ENCODE measurements at places on chromosomes 7 and 10.

- DNase-seq, result no peak
Measured at GRCh38 chr10:124529661-124530214, 68.1 kb downstream of the LHPP start.

- no peak for DNase-seq
Measured at GRCh38 chr10:131577786-131578471, 266.4 kb upstream of the TCERG1L start.

- DNase-seq, result no peak
Measured at GRCh38 chr7:8131694-8132605, 130.0 kb downstream of the ICA1 start.

GRCh38 chr7:24966802-24967201 is 13.2 kb downstream of the OSBPL3 start:
- no peak for DNase-seq

DNA sequence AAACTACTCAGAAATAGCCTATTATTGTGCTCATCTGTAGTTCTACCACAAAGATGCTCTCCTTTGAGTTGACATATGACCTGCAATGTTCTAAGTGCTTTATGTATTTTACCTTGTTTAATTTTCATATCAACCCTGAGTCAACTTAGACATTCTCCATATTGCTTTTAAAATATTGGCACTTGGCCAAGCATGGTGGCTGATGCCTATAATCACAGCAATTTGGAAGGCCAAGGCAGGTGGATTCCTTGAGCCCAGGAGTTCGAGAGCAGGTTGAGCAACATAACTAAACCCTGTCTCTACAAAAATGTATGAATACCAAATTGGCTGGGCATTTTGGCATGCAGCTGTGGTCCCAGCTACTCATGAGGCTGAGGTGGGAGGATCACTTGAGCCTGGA is 50.6 kb downstream of the PRKG1 start:
- no peak for DNase-seq

GRCh38 chr10:62037166-62037831 is 135.8 kb downstream of the ARID5B start:
- DNase-seq, result no peak

DNA sequence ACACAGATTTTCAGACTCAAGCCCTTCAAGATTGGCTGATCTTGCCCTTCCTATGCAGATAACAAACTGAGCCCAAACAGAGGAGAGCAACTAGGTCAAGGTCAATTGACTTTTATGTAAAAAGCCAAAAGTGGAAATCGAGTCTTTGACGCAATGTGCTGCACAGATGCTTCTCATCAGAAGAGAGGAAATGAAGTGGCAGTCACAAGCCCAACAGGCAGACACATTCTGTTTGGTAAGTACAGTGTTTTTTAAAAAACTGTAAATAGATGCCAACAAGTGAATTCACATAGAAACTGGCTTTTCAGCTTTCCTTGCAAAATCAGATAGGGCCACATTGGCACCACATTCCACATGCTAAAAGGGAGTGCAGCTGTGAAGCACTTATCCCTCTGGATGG is 606.6 kb downstream of the KCNMA1 start:
- DNase-seq, result no peak

- DNase-seq, result peak; percentile 73
Measured at GRCh38 chr10:75209921-75210281, 695 bp upstream of the VDAC2 start.

GRCh38 chr7:15603124-15603523 is 41.3 kb upstream of the AGMO start:
- DNase-seq, result no peak

DNA sequence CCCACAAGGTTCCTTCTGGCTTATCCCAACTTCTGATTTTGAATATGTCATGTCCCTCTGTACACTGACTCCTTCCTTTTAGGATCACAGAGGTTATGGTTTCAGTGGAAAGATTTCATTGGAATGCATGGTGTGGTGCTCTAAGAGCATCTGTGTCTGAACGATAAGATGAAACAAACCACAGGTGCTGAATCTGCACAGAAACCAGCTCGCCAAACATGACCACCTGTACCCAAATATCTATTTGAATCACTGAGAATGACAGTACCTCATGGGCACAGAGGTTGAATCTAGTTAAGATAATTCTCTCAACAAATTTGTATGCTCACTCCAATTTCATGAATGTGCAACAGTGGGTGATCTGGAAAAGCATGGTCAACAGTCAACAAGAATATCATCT is 105.3 kb downstream of the DGKI start:
- DNase-seq, result no peak

- DNase-seq, result no peak
Measured at GRCh38 chr7:916291-916941, 38.1 kb downstream of the ADAP1 start.

DNA sequence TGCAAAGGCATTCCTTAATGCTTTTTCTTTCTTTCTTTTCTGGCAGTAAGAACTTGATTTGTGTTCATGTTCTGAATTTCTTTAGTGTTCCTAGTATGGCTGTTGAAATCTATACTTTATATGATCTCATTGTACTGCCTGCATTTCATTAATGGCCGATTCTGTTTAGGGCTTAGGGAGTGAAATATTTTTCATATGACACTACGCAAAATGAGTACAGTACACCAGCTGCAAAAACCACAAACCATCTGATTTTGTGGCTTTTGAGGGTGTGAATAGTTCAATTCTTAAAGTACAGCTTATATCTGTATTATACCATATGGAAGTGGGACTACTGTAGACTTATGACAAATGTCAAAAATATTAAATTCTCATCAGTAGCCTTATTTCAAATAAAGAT is 69.1 kb upstream of the FOXP2 start:
- DNase-seq, result no peak

DNA sequence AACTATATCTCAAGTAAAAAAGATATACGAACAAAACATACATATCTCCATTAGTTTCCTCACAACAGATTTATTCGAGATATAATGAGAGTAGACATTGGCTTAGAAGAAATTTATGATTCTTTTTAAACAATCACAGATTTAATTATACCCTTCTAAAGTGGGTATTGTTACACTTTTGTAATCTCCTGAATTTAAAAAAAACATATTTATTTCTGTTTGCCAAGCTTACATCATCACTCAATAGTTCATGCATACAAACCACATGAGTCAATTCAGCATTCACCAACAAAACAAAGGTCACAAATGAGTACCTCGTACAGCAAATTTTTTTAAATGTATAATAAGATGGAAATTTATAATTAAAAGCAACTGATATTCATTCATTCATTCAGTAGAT is 17.6 kb downstream of the LRRN3 start:
- no peak for DNase-seq

DNA sequence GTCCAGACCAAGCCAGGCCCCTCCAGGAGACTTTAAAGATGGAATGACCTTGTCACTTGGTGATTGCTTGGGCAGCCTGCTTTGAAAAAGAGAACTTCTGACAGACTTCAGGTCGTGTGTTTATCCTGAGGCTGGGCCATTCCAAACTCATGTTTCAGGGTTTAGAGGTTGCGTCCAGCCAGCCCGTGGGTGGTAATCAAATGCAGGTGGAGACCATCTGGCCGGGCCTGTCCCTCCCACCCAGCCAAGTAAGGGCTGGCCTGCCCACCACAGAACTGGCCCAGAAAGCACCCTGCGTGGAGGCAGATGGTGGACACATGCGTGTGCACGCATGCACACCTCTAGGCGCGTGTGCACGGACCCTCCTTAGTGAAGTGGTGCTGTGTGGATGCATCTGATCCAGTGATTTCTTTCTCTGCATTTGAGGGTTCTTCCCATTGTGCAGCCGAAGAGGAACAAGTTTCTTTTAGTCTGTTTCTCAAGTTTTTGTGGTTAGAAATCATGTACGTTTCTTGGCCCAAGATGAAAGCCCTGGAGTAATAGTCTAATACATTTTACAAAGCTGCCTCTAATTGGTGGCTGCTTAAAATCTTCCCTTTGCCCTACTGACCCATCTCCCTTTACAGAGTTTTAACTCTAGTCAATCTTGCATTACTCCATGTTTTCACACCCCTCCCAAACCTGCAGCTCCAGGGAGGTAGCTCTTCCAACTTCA is 43.0 kb downstream of the SUFU start:
- DNase-seq, result no peak

DNA sequence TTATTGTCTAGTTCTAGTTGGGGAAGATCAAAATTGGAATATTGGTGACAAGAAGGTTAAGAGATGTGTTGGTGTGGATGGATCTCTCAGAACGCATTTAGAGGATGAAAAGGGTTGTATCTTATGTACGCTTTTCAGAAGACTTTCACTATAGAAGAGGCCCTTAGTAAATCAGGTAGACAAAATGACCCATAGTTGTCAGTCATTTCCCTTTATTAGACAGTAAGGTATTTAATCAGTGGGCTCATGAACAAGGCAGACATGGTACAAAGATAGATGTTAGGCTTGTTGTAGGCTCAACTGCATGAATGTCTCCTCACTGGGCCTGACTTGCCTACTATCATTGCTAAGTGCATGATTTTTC is 359.2 kb downstream of the PHF14 start:
- no peak for DNase-seq

- DNase-seq, result no peak
Measured at GRCh38 chr10:6990891-6991290, 410.8 kb upstream of the PRKCQ start.

DNA sequence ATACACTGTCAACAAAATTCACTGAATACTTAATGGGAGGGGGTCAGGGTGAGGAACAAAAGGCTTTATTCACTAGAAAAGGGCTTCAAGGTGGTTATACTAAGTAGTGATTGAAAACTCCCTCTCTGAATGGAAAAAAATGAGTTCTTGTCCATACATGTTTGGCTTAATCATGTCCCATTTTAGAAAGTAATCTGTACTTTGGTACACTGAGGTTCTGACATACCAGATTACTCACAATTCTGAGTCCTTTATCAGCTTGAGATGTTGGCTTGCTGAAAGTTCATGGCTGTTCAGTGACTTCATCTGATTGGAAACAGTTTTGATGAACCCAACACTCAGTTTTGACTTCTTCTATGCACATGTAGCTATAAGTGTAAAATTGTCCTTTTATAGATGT is 12.8 kb upstream of the NOBOX start:
- no peak for DNase-seq

DNA sequence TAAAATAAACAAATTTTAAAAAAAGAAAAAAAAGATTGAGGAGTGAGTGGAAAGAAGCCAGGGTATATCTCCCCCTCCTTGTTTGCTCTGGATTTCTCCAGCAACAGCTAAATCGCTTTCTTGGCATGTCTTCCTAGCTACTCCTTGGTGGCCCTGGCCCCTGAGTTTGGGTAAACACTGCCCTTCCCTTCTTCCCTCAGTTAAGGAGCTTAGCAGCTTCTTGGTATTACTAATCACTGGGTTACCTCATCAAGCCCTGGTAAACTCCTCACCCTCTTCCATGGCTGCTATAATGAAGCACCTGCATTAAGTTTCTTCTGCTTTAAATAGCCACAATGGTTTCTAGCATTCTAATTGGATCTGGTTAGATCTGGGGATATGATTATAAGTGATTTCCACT is 269.8 kb downstream of the FZD1 start:
- peak; percentile 30 for DNase-seq

GRCh38 chr7:6317797-6318438 is 45.5 kb upstream of the CYTH3 start:
- no peak for DNase-seq

DNA sequence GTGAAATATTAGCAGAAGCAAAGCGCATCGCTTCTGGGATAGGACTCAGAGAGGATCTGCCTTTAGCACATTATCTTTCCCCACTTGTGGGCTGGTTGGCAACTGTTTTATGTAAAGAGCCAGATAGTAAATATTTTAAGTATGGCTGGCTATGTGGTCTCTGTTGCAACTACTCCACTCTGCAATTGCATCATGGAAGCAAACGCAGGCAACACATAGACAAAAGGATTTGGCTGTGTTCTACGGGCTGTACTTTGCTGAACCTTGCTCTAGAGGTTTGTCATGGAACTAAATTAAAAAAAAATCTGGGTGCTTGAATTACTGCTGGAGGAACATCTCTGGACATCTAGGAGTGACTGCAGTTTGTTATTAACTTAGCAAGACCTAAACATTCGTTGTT is 307.8 kb upstream of the TPK1 start:
- no peak for DNase-seq

DNA sequence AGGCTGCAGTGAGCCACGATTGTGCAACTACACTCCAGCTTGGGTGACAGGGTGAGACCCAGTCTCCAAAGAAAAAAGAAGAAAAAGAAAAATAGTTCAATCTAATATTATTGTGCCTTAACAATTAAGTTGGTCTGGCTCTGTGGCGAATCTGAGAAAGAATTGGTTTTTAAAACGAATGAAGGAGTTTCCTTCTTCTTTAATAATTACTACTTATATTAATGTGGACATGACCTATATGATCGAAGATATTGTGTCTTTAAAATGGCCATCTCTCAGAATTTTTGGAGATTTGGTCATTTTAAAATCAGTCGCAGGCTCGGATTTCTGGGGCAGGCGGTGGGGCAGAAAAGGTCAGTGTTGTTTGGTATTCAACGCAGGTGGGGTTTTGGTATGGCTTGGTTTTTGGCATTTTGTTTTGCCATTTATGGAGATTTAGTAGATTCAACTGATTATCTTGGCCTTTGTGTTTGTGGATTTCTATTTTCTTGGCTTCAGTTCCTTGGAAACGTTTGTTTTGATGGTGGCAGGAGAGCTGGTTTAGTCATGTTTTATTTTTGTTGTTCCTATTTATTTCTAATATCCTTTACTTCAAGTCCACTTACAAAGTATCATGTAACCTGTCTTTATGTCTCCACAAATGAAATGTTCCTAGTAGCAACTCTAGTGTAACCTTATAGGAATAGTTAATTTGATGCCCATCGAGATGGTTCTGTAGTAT is 178.8 kb upstream of the MKLN1 start:
- DNase-seq, result no peak

GRCh38 chr10:7391748-7392147 is 19.1 kb downstream of the SFMBT2 start:
- DNase-seq, result no peak

DNA sequence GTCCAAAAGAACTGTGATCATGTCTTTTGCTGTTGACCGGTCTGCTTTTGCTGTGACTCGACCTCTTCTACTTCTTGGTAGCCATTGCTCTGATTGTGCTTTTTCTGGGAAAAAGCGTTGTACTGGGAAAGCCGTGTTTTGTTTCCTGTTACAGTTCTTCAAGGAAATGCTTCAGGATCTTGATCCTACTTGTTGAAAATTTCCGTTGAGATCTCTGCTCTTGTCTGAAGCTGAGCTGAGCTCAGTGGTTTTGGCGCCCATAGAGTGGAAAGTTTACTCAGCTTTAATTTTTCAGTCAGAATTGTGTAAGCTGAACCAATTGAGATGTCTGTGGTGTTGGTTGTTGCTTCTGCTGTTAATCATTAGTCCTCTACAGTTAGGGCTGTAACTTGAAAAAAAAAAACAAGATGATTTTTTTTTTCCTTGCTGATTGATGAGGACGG is 302.2 kb downstream of the CCDC3 start:
- DNase-seq, result no peak

Measured in WERI-Rb-1 (cell line).